ENCODE measurements at places on chromosomes 11 and 22. TPM values are rescaled to one million over a fixed set of nuclear protein-coding genes. Genes with fewer than 3 reads are reported as not detected.
A peak's percentile ranks its signal among the peaks of the same experiment; 100 is the strongest.

Gene TTC36
- 0.38 TPM for total RNA-seq

Gene APOBEC3B
- total RNA-seq, result 0.68 TPM

GRCh38 chr22:48724899-48725298 is 1102.8 kb downstream of the BRD1 start:
- no peak overlapping the region for H3K4me3 ChIP-seq
- no peaks in the 10 kb centered on the region for H3K36me3 ChIP-seq

- peak overlapping the region; percentile 97 for H3K27ac ChIP-seq
- peak; percentile 77 for DNase-seq
- peaks cover 42% of the 10 kb centered on the region for H3K4me1 ChIP-seq
- peaks cover 8% of the 10 kb centered on the region for H3K36me3 ChIP-seq
Measured at GRCh38 chr11:119339589-119340334, 921 bp downstream of the C1QTNF5 start.

DNA sequence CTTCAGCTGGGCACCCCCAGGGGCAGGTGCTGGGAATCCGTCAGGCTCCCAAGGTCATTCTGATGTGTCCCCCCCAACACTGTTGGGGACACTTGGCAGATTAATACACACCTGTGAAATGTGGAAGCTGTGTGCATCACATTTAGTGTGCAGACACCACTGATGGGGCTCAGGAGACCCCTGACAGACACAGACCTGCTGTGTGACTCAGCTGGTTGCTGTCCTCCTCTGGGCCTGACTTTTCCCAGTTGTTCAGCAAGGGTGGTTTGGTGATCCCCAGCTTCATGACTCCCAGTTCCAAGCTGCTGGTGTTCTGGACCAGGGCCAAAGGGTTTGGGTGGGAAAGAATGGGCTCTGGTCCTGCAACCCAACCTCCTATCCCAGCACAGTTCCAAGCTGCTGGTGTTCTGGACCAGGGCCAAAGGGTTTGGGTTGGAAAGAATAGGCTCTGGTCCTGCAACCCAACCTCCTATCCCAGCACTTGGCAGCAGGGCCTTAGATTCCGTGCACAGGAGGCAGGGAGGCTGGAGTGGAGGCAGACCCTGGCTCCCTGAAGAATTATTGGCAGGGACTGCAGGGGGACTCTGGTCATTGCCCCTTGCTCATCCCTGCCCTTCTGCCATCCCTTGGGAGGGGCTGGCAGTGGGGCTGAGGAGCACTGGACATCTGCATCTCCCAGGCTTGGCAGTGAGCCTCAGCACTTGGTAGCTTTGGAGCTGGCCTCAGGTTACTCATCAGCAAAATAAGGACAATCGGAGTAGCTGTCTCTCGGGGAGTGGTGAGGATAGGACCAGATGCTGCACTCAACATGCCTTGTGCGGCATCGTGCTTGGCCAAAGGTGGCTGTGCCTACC is 8.4 kb upstream of the OMP start:
- H3K4me1 ChIP-seq, result no peaks in the 10 kb centered on the region
- H3K27me3 ChIP-seq, result no peaks in the 10 kb centered on the region
- DNase-seq, result no peak
- H3K4me3 ChIP-seq, result no peak overlapping the region
- no peak overlapping the region for H3K27ac ChIP-seq

DNA sequence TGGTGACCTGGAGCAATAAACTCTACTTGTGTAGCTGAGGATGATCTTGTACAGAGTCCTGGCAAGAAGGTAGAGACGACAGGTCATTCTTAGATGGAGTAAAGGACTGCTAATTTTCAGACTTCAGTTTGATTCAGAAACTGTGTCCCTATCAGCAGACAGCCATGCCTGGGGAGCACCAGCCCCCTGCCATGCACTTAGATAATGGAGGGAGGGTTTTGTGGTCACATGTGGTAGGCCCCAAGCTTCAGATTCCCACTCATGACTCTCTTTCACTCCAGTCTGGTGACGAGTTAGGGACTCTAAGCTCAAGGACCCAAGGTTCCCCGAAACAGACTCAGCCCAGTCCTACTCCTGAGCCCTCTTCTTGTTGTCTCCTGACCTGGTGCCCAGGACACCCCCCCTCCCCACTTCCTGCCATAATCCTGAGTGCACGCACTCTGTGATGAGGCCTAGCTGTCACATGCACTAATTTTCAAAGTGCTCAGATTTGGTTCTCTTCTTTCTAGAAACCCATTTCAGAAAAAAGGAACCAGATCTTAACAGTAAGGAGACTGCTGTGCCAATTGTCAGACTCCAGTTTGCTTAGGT is 10.2 kb upstream of the AMPD3 start:
- H3K4me1 ChIP-seq, result no peaks in the 10 kb centered on the region
- no peaks in the 10 kb centered on the region for H3K36me3 ChIP-seq
- peak overlapping the region; percentile 52 for H3K27ac ChIP-seq
- DNase-seq, result no peak
- peaks cover 4% of the 10 kb centered on the region for H3K27me3 ChIP-seq
- no peak overlapping the region for H3K4me3 ChIP-seq

- no peak for DNase-seq
- no peaks in the 10 kb centered on the region for H3K36me3 ChIP-seq
- H3K27ac ChIP-seq, result no peak overlapping the region
- H3K4me1 ChIP-seq, result no peaks in the 10 kb centered on the region
- no peak overlapping the region for H3K4me3 ChIP-seq
Measured at GRCh38 chr11:55697817-55698216, 35.8 kb downstream of the OR4C6 start.

DNA sequence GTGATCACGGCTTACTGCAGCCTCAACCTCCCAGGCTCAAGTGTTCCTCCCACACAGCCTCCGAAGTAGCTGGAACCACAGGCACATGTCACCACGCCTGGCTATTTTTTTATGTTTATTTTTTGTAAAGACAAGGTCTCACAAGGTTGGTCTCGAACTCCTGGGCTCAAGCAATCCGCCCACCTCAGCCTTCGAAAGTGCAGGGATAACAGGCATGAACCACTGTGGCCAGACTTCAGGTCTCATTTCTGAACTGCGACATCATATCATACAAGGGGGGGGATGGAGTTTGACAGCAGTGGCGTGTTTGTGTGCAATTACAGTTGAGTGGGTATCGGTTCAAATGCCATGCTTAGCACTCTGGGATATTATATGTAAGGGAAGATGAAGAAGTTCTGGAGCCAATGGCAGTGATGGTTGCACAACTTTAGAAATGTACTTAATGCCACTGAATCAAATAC is 6.9 kb downstream of the NAALADL1 start:
- no peak for DNase-seq
- no peak overlapping the region for H3K4me3 ChIP-seq
- H3K27me3 ChIP-seq, result no peaks in the 10 kb centered on the region
- H3K27ac ChIP-seq, result no peak overlapping the region
- peaks cover 17% of the 10 kb centered on the region for H3K4me1 ChIP-seq

DNA sequence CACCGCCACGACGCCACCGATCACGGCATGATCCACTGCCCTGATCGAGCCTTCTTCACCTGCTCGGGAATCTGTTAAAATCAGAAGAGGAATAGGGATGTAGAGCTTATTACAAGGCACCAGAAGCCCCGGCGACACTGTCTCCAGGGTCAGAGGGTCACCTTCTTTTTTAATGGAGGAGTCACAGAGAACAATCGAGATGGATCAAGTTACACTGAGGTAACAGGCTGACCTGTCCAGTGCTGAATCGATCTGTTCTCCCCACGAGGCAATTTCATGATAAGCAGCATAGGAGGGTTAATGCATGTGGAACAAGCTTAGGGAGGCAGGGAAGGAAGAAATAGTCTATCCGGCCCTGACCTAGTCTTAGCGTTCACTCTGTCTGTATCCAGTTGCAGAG is 325.5 kb downstream of the CADM1 start:
- H3K27ac ChIP-seq, result no peak overlapping the region
- peaks cover 4% of the 10 kb centered on the region for H3K4me1 ChIP-seq
- H3K27me3 ChIP-seq, result no peaks in the 10 kb centered on the region
- no peak for DNase-seq
- H3K4me3 ChIP-seq, result no peak overlapping the region

GRCh38 chr11:114109206-114110090 is 49.9 kb downstream of the ZBTB16 start:
- no peaks in the 10 kb centered on the region for H3K36me3 ChIP-seq
- no peaks in the 10 kb centered on the region for H3K27me3 ChIP-seq
- H3K27ac ChIP-seq, result peak overlapping the region; percentile 78
- DNase-seq, result no peak
- peaks cover 81% of the 10 kb centered on the region for H3K4me1 ChIP-seq
- no peak overlapping the region for H3K4me3 ChIP-seq

DNA sequence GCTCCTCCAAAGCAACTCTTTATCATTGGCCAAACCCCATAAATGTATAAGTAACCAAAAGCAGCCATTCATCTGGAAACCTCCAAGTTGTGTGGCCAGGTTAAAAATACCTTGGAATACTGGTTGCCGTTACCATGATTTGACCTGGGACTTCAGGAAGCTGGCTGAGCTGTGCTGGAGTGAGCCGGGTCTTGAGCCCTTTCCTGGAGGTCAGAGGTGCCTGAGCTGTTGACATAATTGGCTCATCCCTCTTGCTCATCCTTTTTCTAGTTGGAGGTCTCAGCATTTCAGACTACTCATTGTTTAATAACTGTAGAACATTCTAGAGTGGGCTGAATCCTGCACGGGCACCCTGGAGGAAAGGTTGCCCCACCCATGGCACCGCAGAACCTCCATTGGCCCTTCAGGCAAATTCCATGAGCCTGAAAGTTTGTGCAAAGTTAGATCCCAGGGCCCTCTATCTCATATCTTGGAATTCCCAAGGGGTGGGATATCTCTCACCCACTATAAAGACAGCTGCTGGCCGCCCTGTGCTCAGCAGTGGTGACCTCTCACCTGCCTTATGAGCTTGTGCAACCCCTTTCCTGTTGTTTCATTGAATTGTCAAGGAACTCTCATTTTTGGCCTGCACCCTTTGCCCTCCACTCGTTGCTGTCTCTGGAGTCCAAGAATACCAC is 77.0 kb downstream of the C22orf31 start:
- no peaks in the 10 kb centered on the region for H3K27me3 ChIP-seq
- H3K4me3 ChIP-seq, result no peak overlapping the region
- no peak for DNase-seq
- no peaks in the 10 kb centered on the region for H3K4me1 ChIP-seq
- H3K36me3 ChIP-seq, result no peaks in the 10 kb centered on the region

DNA sequence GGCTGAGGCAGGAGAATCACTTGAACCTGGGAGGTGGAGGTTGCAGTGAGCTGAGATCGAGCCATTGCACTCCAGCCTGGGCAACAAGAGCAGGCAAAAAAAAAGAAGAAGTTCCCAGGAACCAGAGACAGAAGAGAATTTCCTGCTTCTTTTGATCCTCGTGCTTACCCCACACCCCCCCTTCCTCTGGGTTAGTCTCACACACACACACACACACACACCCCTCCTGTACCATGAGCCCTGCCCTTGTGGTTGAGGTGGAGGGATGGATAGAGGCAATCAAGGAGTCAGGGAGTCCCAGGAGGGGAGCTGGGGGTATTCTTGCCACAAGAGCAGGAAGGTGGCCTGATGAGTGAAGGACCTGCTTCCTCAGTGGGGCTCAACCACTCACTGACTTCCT is 4.1 kb upstream of the UBE2L6 start:
- H3K36me3 ChIP-seq, result no peaks in the 10 kb centered on the region
- H3K27ac ChIP-seq, result no peak overlapping the region
- H3K4me3 ChIP-seq, result no peak overlapping the region
- no peak for DNase-seq
- peaks cover 10% of the 10 kb centered on the region for H3K4me1 ChIP-seq
- no peaks in the 10 kb centered on the region for H3K27me3 ChIP-seq

DNA sequence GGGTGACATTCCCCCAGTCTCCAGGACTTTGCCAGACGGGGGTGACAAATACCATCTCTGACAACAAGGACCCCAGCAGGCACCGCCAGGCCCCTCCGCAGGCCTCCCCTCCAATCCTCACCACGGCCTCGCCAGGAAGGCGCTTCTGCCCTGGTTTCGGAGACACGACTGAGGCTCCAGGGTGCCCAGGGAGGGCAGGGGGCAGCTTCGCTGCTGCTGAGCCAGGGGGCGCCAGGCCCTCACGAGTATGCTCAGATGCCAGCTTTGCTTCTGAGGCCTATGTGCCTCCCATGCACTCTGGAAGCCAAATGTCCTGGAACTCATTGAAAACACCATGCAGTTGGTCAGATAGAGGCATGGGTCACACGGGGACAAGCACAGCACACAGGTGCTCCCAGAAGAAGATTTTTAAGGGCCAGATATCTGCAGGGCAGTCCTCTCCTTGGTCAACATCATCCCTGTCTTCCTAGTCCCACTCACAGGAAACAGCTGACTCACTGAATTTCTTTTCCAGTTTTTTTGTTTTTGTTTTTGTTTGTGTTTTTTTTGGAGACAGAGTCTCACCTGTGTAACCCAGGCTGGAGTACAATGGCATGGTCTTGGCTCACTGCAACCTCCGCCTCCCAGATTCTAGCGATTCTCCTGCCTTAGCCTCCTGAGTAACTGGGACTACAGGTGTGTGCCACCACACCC is 19.9 kb downstream of the BID start:
- H3K27me3 ChIP-seq, result no peaks in the 10 kb centered on the region
- no peak for DNase-seq
- no peaks in the 10 kb centered on the region for H3K36me3 ChIP-seq
- H3K4me1 ChIP-seq, result no peaks in the 10 kb centered on the region

DNA sequence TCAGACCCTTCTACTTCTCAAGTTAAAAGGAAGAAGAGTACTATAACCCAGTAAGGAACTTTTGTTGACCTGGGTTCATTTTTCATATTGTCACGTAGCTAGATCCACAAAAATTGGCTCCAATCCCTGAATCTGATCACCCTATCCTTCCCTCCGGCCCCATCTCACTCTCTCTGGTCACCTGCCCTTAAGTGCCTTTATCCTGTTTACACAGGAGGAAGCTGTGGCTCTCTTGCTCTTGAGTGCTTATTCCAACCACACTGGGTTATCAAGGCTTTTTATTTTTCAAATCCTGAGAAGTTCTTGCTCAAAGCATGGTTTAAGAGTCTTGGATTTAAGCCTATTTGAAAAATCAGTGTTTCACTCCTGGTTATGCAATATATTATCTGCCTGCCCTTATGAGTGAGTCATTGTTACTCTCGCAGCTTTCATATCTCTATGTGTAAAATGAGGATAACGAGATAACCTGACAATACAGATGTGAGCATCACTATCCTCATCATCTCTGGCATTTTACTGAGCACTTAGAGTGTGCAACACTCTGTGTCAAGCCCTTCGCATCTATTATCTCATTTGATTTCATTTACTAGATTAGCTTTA is 293.9 kb downstream of the GUCY1A2 start:
- H3K4me1 ChIP-seq, result no peaks in the 10 kb centered on the region
- H3K27me3 ChIP-seq, result no peaks in the 10 kb centered on the region
- no peak for DNase-seq
- no peak overlapping the region for H3K27ac ChIP-seq

DNA sequence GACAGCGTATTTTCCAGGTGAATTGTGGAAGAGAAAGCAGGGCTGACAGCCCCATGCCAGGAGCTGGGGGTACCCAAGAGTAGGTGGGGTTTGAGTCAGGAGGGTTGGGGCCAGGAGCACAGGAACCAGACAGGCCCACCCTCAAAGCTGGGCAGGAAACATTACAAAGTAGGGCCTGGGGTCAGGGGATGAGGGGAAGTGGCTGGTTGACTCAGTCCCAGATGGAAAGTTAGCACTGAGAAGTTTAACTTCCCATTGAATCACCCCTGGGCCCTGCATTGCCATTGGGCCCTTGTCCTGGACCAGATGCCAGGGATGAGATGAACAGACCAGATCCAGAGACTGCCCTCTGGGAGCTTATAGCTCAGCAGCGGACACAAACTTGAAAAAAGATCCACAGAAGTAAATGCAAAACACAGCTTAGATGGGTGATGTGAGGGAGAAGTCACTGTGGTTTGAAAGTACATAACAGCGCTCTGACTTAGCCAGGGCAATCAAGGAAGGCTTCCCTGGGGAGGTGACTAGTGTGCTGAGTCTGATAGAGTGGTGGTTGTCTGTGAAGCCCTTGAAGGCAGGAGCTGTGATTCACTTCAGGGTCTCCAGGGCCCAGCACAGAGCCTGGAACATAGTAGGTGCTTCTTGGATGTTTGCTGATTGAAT is 2.2 kb downstream of the MAFF start:
- no peak for DNase-seq
- no peaks in the 10 kb centered on the region for H3K36me3 ChIP-seq
- peaks cover 17% of the 10 kb centered on the region for H3K4me1 ChIP-seq
- H3K27me3 ChIP-seq, result no peaks in the 10 kb centered on the region
- peak overlapping the region; percentile 99 for H3K27ac ChIP-seq

All from heart right ventricle (tissue), 16 donors.